H1 (cell line): ENCODE measurements at places on chromosomes 1 and 21.

- DNase-seq = no peak
Observed at GRCh38 chr1:201096041-201096461, 16.2 kb downstream of the CACNA1S start.

DNA sequence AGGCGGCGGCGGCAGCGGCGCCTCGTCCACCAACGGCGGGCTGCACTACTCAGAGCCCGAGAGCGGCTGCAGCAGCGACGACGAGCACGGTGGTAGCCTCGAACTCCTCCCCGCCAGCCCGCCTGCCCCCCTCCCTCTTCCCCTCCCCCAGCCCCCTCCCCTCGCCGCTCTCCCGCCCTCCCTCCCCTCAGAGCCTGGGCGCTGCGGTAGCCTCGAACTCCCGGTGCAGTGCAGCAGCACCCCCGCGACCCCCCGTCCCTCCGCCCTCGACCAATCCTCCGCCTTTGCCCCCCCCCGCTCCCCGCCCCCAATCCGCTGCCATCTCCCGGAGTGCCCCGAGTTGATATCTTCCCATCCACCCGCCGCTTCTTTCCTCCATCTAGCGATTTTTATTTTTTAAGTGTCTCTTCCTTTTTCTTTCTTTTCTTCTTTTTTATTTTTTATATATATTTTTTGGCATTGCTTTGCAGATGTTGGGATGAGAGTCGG is 516 bp downstream of the RCOR3 start:
- DNase-seq = no peak

- no peak for DNase-seq
Observed at GRCh38 chr1:168112673-168113305, 23.9 kb downstream of the GPR161 start.

- no peak for DNase-seq
Observed at GRCh38 chr1:195754874-195755273, 853.4 kb downstream of the KCNT2 start.

DNA sequence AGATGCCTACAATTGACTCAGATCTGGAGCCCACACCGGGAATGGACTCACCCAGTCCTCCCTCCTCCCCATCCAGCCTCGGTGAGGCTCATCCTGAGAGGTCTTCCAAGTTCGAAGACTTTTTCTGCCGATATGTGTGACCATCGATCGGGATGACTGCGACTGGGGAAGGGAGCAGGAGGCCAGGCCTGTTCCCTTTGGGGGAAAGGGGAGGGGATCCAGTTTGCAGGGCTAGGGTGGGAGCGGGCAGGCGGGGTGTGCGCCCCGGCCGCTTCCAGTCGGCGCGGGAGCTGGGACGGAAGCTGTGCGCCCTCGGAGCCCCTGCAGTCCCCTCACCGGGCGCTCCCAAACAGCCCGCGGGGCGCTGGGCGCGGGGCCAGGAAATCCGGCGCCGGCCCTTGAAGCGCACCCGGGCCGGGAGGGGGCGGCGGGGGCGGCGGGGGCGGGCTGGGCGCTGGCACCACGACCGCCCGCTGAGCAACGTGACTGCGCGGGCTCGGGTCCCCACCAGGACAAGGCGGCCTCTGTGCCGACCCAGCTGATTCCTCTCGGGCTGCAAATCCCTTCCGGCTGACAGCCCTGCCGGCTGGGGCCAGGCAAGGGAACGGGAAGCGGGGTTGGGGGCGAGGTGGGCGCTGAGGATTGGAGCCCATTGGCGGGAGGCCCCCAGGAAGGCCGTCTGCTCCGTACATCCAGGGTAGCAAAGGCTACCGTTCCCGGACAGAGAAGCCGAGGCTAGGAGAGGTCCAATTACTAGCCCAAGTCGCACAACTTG is 103.9 kb downstream of the EBNA1BP2 start:
- no peak for DNase-seq

- no peak for DNase-seq
Observed at GRCh38 chr1:206963119-206963712, 7.0 kb downstream of the FCAMR start.

DNA sequence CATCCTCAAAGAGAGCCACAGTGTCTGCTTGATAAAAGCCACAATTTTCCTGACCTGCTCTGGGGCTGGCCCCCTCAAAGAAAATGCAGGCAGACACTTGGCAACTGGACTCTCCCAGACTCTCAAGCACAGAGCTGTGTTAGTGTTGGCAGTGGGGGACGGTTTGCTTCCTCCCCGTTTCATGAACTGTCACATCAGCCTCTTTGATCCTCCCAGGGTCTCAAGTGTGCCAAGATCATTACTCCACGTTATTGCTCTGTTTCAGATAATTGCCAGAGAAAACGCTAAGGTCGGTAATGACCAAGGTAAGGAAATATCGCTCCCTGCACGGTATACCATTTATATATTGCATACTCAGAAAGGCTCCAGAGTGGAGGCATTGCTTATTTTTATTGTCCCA is 138.8 kb downstream of the NTMT2 start:
- DNase-seq = no peak

- no peak for DNase-seq
Observed at GRCh38 chr1:230864441-230864840, 3.9 kb downstream of the C1orf198 start.

- no peak for DNase-seq
Observed at GRCh38 chr1:119353836-119354235, 14.7 kb upstream of the HAO2 start.

- no peak for DNase-seq
Observed at GRCh38 chr1:170370087-170370486, 161.9 kb upstream of the GORAB start.

DNA sequence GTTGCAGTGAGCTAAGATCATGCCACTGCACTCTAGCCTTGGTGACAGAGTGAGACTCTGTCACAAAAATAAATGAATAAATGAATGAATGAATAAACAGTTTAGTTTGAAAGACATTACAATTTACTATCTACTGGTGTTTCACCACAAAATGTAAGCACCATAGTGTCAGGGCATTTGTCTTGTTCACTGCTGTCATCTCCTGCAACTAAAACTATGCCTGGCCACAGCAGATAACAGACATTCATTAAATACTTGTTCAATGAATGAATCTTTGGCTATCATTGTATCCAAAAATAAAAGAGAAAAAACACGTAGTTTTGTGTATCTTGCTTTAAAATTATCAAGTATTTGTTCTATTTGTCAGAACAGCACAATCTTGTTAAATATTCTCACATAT is 32.5 kb downstream of the SASS6 start:
- no peak for DNase-seq

DNA sequence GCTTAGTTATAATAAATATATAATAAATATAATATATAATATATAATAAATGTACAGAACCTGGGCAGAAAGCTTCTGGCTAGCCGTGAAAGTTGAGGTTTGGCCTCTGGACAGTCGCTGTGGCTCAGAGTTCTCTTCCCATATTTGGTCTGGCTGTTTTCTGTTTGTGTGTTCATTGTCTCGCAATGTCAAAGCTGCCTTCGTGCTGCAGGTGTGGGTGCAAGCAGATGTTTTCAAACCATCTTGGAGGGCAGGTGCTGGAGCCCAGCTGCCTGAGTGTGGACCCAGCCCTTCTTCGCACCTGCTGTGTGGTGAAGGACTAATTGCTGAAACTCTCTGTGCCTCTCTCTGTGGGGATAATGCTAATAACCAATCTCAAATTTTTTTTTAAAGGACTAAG is 3.6 kb upstream of the CSTB start:
- no peak for DNase-seq

DNA sequence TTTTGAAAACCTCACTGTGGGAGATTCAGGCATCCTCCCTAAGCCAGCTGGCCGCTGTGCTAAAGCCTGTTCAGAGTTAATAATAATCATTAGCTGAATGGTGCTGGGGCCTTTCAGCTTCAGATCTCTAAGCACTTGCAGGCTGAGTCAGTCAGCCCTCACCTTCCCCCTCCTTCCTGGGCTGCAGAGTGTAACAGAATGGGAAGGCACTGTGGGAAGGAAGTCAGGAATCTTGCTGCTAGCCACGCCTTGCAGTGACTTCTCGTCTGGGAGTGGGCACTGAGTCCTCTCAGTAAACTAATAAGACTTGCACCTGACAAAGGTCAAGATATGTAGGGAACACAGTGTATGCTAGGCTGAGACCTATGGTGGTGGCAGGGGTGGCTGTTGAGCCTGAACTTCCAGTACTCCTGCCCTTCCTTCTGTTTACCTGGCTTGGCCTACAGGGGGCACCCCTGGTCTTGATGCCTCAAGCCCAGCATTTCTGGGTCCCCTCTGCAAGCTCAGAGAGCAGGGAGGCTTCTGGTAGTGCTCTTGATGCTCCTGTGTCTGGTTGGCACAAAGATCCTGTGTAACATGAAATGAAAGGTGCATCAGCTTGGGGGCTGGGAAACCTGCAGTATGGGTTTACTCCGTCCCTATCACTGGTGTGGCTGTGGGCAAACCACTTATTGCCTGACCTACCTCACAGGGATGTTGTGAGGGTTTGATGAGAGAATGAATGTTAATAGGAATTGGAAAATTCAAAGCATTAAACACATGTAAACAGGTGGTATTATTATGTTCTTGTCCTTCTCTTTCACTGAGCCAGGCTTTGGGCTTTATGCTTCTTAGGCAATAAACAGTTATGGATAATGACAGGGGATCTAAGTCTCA is 6.0 kb downstream of the CYB561D1 start:
- DNase-seq = no peak

DNA sequence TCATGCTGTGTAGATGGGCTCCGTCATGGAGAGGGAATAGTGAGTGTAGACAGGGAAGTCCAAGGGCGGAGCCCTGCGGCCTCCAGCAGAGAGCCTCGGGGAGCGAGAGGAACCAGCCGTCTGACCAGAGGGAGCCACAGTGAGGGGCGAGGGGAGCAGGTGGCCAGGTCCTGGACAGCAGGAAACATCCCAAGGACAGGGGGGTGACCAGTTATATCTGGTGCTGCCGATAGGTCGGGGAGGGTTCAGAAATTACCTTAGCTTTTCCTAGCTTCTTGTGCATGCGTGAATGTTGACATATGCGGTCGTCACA is 46.5 kb downstream of the TRAPPC10 start:
- DNase-seq = no peak
